Stimulated activated CD8-positive, alpha-beta memory T cell treated with anti-CD3 and anti-CD28 coated beads, Interleukin-2, amount 100 ng/mL, for 1 hour (primary cell): ENCODE measurements at places on chromosomes 6 and 20.
A peak's percentile ranks its signal among the peaks of the same experiment; 100 is the strongest.

DNA sequence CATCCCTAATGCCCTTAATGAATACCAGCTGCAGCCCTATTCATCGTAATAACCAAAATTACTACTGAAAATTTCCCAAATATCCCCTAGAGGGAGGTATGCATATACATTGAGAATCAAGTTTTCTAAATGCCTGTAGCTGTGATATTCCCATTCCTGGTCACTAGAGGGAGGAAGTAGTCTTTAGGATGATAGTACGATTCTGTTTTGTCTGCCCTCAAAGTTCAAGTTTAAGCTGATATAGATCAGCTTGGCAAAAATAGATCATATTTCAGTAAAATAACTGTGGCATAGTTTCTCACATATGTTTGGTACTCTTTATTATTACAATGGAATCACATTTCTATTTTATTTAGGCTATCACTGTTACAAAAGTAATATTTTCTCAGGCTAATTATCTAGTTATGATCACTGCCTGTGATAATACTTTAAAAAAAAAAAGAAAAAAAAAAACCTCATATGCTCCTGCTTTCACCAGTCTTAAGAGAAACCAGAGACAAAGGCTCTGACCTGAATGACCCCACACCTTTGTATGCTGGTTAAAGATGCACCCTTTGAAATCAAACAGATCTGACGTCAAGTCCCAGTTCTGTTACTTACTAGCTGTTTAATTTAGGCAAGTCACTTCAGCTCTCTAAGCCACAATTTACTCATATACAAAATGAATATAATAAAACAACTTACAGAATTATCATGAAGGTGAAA is 11.0 kb downstream of the TSPYL1 start:
- no peak for DNase-seq

DNA sequence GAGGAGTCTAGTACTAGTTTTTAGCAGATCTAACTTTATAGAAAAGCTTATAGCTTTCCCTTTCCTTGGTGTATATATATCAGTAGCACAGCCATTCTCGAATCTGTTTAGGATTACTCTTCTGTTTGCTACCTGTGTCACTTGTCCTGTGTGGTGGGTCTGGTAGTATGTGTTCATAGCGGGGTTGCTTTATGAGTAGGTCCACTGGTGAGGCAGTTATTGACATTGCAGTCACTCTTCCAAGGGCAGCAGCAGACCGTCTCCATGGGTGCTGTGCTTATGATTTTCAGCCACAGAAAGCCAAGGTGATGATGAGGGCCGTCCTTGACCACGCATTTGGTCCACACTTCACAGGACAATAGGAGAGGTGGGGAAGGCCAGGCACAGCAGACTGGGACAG is 171.5 kb downstream of the CDKAL1 start:
- DNase-seq: no peak

- DNase-seq: no peak
Observed at GRCh38 chr20:24816907-24817306, 132.2 kb upstream of the CST7 start.

GRCh38 chr20:24669701-24670100 is 200.3 kb downstream of the SYNDIG1 start:
- no peak for DNase-seq

GRCh38 chr20:59508729-59509128 is 95.6 kb upstream of the PHACTR3 start:
- no peak for DNase-seq

DNA sequence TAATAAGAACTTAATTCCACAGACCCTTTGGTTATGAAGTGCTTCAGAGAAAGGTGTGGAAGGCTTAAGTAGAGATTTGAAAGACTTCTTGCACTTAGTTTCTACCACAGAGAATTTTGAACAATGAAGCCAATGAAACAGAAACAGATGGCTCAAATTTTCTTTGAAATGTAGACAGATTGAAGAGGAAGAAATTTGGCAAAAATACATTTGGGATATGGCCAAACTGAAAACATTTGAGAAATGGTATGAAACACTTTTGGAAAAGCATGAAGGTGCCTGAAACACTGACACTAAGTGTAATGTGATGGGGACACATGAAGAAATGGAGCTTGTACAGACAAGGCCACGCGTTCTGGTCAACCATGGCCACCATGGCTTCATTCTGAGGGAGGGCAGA is 272.4 kb upstream of the EXOC2 start:
- DNase-seq: no peak

- no peak for DNase-seq
Observed at GRCh38 chr6:81863123-81863522, 110.6 kb upstream of the TENT5A start.

GRCh38 chr6:43810965-43811732 is 41.1 kb downstream of the VEGFA start:
- DNase-seq: no peak

- DNase-seq: no peak
Observed at GRCh38 chr20:36305602-36306551, at the start of gene DLGAP4. Gene DLGAP4 (plus strand): TSS chr20:36306339. CDS start chr20:36431718, 125,379 bp downstream.

GRCh38 chr20:37697314-37697713 is 3.5 kb downstream of the CTNNBL1 start:
- DNase-seq: no peak

- DNase-seq: no peak
Observed at GRCh38 chr6:105191351-105191750, 11.5 kb upstream of the POPDC3 start.

- DNase-seq: no peak
Observed at GRCh38 chr6:56220078-56220477, 27.3 kb downstream of the COL21A1 start.

DNA sequence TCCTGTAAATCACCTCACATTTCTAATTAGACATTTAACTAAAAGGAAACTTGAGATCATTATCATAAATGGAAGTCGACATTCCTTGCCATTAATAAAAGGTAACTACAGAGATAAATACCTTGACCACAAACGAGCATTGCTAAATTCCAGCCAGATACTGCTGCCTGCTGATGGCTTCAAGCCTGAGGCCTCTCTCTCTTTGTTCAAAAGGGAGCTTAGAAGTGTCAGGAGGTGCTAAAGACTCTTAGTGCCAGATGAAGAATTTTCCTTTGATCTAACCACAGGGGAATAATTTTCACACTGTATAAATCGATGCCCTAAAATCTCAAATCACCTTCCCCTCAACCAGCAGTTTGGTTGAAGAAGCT is 248.2 kb upstream of the PMEPA1 start:
- no peak for DNase-seq

- DNase-seq: no peak
Observed at GRCh38 chr6:89979481-89980119, 85.3 kb downstream of the GJA10 start.

DNA sequence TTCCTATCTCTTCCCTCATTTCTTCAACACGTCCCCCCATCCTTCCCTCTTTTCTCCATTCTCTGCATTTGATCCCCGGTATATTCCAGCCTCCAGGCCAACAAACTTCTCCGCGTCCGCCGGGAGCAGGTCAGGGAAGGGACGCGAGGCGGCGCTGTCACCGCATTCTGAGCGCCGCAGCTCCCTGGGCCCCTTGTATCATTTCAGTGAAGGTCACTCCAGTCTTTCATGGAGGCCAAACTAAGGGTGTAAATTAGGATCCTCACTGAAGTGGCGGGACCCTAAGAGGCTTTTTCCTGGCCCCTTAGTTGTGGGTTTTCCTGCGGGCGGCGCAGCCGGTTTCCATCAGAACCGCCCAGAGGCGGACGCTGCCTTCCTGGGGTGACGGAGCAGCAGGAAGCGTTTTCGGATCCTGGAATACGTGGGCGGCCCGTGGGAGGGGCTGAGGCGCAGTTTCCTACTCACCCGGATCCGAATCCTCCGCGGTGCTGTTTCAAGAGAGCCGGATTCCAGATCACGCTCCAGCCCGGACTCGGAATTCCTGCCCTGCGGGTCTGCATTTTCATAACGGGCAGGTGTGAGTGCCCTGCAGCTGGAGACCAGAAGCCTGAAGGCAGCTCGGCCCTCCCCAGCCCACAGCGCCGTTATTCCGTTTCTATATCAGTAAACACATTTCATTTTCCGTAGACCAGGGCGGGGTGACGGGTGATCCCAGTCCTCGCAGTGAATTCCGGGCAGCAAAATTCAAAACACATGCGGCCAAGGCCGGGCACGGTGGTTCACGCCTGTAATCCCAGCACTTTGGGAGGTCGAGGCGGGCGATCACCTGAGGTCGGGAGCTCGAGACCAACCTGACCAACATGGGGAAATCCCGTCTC is 3.6 kb upstream of the MICA start:
- no peak for DNase-seq

DNA sequence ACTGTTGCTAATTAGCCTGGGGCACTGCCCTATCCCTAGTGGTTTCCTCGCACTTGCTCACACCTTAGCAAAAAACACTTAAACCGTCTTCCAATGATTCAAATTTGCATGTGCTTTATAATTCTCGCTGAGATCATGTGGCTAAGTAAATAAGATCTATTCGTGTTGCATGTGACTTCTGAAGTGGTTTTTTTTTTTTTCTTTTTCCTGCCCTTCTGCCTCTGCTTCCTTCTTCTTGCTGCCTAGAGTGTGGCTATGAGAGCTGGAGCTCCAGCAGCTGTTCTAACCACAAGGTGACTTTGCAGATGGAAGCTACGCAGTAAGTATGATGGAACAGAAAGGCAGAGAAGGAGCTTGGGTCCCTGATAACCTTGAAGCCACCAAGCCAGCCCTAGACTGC is 36.5 kb downstream of the SULF2 start:
- DNase-seq: no peak

- DNase-seq: no peak
Observed at GRCh38 chr20:63206878-63207277, 9.1 kb downstream of the YTHDF1 start.

DNA sequence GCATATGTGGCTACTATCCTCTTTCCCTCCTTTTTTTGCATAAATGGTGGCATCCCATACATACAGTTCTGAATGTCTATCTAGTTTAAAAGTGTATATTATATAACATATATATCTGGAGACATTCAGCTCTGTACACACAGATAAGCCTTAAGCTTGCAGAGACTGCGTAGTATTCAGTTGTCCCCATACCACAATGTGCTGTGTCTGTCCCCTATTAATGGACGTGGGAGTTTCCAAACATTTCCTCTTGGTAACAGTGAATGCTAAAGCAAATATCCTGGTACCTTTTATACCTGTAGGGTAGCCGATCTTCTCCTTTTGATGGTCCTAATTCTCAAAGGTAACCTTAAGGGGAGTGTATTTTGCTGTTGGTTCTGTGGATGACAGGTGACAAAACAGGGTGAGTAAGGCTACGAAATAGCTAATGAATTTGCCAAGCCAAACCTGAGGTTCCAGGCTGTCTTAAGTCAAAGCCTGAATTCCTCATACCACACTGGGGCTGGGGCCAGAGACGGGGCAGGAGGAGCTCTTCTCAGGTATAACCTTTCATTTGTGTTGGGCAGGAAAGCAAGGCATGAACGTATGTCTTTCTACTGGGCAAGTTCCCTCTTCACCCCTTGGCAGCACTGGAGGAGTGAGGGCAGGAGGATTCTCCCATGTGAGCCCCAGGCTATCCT is 7.8 kb upstream of the C2 start:
- DNase-seq: no peak

DNA sequence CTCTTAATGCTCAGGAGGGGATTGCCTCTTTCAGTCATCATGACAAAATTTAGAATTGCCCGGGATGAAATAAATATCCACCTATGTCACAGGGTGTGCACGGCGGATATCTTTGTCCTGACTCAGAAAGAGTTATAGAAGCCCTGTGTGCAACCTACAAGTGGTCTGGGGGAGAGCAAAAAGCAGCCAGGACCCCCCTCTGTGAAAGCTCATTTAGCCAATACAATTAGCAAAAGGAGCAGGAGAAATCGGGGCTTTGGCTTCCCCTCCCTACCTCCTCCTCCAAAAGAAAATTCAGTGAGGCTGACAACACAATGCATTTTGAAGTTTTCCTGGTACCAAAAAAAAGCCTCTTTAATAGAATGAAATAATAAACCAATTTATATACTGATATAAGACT is 21.8 kb downstream of the FOXA2 start:
- DNase-seq: no peak

DNA sequence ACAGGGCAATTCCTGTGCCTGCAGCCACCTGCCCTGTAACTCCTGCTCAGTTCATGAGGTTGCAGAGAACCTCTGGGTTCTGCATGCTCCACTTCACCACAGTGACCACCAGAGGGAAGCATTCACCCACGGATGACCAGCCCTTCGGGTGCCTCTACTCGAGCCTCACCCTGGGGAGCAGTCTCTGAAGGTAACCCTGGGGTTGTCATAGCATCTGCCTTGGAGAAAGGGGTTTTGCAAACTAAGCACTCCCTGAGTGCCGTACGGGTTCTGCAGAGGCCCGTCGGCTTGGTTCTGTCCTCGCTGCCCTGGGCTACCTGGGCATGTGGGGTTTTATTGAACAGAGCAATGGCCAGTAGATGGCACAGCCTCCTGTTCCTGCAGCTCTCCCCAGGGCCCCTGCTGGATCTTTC is 10.2 kb upstream of the CST5 start:
- DNase-seq: peak; percentile 23

DNA sequence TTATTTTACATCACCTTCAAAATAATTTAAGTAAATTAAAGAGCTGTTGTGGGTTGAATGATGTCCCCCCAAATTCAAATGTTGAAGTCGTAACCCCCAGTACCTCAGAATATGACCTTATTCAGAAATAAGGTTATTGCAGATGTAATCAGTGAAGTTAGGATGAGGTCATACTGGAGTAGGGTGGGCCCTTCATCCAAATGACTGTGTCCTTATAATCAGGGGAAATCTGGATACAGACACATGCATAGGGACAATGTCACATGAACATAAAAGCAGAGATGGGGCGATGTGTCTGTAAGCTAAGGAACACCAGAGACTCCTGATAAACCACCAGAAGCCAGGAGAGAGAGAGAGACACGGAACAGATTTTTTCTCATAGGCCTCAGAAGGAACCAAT is 13.3 kb upstream of the IL20RA start:
- no peak for DNase-seq

DNA sequence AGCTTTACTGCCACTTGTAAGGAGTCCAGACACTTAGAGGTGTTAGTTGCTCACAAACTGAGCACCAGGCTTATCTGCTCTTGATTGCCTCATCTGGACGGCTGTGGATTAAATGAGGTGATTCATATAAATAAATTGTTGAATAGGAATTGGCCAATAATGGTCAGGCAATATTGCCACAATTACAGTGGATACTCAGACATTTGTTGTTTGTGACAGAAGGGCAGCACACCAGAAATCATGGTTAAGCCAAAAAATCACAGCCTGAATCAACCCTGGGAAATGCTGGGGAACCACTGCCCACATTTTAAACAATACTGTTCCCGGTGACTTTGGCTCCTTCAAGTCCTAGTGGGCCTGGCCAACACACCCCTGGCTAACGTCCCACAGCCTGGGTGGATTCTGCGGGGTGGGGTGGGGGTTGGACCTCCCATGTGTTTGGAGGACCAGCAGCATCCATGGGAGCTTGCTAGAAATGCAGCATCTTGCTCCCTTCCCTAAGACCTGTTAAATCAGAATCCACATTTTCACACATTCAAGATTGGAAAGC is 29.5 kb upstream of the SPDEF start:
- DNase-seq: no peak

GRCh38 chr20:33693741-33694638 is 7.8 kb upstream of the E2F1 start:
- no peak for DNase-seq
